ENCODE measurements at places on chromosomes 11 and 22.

- no peak for DNase-seq
These were observed 1495.9 kb downstream of the BRD1 start for GRCh38 chr22:48331691-48332220.

DNA sequence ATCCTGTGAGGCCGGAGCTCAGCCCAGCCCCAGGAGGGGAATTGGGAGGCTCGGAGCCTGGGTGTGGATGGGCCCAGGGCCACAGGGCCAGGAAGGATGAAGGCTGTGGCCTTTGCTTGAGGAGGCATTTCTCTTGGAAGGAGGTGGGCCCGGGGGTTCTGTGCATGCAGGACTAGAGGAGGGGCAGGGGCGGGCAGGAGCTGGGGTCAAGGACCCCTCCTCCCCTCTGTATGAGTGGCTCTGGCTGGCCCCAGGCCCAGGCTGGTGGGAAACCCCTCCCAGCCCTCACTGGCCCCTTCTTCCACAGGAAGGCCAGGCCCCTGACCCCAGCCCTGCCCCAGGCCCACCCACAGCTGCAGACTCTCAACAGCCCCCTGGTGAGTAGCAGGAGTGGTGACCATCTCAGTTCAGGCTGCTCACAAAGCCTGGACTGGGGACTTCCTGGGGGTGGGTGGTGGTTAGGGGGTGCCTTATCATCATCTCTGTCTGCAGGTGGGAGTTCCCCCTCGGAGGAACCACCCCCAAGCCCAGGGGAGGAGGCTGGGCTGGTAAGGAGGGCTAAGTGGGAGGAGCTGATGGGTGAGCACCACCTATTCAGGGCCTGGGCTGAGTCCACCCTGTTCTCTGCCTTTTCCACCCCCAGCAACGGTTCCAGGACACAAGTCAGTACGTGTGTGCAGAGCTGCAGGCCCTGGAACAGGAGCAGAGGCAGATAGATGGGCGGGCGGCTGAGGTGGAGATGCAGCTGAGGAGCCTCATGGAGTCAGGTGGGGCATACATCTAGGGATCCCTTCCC lies 6.0 kb downstream of the KCNK7 start:
- DNase-seq: no peak

DNA sequence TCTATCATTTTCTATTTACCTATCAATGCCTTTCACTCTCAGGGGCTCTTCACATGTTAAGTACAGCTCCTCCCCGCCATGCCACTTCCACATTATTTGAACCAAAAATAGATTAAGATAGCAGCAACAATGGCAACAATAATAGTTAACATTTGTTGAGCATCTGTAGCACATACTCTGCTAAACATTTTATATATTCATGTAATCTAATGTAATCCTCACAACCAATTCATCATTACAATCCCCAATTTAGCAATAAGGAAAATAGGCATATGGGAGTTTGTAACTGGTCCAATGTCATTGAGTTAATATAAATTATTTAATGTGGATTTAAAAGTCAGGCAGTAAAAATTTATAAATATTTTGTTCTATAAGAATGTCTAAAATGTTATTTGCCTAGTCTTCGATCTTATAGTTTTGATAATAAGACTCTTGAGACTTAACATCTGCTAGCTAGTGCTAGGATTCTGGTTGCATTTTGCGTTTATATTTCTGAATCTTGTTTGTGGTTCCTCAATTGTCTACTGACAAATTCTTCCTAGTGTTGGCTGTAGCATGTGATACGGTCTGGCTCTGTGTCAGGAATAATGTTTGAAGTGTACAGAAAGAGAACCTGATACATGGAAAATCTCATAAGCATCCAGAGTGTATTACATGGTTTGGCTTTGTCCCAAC lies 621.5 kb upstream of the LUZP2 start:
- DNase-seq: no peak

DNA sequence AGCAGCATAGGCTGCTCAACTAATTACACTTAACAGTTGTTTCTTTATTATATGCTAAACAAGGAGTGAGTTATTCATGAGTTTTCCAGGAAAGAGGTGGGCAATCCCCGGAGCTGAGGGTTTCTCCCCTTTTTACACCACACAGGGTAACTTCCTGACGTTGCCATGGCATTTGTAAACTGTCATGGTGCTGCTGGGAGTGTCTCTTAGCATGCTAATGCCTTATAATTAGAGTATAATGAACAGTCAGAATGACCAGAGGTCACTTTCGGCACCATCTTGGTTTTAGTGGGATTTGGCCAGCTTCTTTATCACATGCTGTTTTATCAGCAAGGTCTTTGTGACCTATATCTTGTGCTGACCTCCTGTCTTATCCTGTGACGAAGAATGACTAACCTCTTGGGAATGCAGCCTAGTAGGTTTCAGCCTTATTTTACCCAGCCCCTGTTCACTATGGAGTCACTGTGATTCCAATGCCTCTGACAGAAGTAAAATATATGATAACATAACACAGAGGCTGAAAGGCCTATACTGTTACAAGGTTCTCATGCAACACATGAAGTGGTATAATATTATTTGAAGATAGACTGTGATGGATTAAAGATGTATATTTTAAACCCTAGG lies 41.3 kb upstream of the RDX start:
- peak; percentile 54 for DNase-seq

DNA sequence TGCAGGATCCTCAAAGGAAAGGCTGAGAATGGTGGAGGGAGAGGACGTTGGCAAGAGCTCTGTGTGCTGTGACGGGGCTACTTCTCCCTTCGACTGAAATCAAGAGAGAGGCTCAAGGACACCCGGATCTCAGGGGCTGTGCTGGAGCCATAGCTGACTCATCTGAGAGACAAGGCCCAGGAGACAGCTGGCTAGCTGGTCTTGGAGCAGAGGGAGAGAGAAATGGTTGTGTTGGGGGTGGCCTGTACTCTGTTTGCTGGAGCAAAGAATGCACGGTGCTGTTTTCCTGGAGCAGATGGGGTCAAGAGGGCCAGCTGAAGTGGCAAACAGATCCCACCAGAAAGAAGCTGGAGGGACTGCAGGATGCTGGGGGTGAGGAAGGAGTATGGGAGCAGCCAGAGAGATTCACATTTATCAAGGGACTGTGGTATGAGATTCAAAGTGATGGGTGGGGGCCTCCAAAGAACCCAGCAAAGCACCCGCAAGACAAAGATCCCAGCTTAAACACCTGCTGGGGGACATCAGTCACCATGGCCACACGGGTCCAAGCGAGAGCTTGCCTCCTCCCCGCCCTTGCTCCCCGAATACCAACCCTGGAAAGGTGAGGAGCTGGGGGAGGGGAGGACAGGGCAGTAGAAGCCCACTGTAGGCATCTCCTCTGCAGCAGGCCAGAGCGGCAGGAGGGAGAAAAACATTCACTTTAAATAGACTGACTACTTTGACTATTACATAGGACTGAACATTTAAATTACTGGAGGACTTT lies 40.8 kb downstream of the MAP6 start:
- no peak for DNase-seq

DNA sequence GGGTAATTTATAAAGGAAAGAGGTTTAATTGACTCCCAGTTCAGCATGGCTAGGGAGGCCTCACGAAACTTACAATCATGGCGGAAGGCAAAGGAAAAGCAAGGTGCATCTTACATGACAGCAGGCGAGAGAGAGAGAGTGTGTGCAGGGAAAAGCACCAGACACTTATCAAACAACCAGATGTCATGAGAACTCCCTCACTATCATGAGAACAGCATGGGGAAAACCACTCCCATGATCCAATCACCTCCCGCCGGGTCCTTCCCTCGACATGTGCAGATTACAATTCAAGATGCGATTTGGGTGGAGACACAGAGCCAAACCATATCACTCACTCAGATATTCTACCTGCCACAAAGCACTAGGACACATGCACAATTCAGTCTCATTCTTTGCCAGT lies 48.1 kb upstream of the HMGXB4 start:
- DNase-seq: no peak

DNA sequence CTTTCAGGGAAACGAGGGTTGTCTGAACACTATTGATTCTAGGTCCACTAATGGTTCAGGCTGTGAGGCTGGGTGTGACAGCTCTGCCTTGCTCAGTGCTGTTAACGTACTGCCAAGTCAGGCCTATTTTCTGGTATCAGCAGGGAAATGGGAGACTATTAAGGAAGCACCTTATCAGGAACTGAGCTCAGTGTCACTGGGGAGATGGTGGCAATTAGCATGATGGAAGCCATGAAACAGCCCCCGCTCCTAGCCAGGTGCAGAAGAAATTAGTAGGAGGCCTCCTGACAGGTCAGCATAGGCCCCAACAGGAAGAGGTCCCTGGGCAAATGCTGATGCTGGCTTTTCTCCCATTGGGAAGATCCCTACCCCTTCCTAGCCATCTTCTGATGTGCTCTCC lies 42.6 kb upstream of the LMO2 start:
- DNase-seq: no peak

- DNase-seq: no peak
These were observed 68.7 kb downstream of the SCN3B start for GRCh38 chr11:123585706-123586105.

GRCh38 chr22:42977569-42977968 lies 37.4 kb downstream of the PACSIN2 start:
- DNase-seq: no peak

DNA sequence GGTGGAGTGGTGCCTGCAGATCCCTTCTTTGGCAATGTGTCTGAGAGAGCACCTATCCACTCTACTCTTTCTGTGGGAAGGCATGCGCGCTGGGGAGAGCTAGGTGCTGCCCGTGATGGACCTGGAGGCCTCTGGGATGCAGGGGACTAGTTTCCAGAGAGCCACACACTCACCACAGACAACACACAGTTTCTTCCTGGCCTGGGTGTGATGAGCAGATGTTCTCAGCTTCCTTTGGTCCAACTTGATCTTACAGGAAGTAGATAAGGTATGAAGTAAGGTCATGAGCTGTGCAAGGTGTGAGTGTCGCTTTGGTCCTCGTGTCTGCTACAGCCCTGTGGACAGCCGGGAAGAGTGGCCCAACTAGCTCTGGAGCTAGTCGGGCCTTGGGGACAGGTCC lies 27.3 kb upstream of the SUSD2 start:
- DNase-seq: no peak

DNA sequence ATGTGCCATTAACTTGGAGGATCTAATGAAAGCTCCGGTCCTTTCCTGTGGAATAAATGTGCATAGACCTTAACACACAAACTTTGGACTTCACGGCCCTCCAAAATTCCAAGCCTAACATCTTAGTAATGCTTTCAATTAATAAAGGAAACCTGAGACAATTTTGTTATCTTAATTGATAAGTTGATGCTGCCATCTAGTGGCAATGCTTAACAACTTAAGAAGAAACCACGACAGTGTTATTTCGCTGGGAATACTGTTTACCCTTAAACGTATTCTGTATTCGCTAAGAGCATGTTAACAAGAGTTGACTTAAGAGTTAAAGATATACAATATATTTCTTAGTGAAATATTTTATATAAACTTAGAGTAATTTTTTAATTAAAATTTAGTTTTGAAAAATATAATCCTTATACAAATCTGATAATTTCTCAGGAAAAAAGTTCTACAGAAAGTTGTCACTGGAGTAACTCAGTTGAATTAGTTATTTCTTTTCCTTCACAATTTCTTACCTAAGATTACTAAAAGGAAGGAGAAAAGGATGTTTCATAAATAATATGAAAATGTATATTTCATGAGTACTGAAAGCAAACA lies 35.0 kb upstream of the OR9G4 start:
- no peak for DNase-seq

DNA sequence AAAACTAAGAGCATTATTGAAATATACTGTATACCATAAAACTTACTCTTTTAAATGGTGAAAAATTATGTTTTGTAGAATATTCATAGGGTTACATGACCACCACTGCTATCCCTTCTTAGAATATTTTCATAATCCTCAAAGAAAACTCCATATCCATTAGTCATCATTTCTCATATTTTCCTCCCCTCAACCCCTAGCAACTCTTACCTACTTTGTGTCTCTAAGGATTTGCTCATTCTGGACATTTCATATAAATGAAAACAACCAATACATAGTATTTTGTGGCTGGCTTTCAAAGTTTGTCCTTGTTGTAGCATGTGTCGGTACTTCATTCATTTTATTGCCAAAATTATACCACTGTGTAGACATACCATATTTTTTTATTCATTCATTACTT lies 863.8 kb downstream of the KCNA4 start:
- DNase-seq: no peak

DNA sequence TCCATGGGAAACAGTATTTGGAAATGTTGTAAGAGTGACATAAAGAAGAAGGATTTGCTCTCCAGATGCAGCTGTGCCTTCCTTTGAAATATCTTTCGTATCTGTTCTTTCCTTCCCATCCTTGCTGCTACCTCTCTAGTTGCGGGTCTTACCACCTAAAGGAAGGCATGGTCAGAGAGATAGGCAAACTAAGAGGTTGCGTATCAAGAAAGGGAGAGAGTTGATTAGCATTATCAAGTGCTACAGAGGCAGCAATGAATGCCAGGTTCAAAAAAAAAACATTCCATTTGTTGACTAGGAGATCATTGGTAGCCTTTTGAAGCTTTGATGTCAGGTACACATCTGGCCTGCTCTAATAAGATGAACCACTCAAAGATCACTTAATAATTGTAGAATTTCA lies 4.6 kb downstream of the GTPBP1 start:
- no peak for DNase-seq

- no peak for DNase-seq
These were observed 411.9 kb downstream of the CNTN5 start for GRCh38 chr11:99432677-99433076.

DNA sequence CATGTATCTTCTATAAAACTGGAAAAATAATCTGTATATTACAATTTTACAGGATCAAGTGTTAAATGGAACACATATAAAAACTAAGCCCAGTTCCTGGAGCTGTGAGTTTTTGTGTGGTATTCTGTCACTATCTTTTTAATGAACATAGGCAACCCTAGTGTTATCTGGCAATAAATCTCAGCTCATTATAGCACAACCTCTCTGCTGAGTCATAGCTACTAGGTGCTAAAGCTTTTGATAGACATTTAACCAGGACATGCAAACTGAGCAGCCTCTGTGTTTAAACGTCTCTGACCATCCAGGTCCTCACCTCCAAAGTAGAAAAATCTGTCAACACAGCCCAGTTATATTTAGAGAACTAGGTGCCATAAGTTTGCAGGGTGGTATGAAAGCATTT lies 91.0 kb upstream of the CARD18 start:
- DNase-seq: no peak

GRCh38 chr11:64809781-64810241 lies 540 bp downstream of the MEN1 start:
- peak; percentile 37 for DNase-seq

GRCh38 chr11:115263799-115264656 lies 240.2 kb downstream of the CADM1 start:
- no peak for DNase-seq

DNA sequence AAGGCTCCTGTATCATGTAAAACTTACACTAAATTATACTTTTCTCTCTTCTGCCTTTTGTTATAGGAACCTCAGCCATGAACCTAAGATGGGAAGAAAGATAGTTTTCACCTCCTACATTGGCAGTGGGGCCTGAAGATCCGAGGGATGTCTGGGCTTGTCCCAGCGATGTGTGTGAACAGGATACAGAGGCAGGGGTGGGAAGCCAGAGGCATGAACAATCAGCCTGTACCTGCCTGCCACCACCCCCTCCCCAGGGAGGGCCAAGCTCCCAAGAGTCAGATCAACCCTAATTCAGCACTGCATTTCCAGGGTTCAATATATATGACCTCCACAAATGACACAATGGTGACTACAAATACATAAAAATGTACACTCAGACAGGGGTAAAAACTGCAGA lies 9.4 kb downstream of the KIAA0930 start:
- DNase-seq: no peak
